ENCODE measurements at places on chromosomes 1 and 21.
A peak's percentile ranks its signal among the peaks of the same experiment; 100 is the strongest.

DNA sequence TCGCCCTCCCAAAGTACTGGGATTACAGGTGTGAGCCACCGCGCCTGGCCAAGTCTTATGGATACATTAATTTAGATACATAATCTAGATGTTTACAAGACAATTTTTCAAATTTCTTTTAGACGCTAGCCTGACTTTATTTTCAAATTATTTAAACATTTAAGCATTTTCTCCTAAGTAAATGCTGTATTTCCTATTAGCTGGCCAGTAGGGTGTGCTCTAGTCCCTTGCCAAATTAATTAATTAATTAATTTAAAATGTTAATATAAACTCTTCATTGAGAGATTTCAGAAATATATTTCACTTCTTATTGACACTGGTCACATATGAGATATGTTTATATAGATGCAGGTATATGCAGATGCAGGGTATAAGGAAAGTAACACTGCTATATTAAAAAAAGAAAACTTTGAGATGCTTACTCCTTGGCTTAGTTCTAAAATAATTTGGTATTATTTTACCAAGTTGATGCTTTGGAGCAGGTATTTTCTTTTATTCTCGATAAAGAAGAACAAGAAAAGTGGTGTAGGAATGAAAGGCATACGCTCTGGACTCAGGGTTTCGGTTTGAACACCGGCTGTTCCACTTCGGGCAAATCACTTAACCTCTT, 5.2 kb upstream of the ERRFI1 start:
- no peak for DNase-seq

DNA sequence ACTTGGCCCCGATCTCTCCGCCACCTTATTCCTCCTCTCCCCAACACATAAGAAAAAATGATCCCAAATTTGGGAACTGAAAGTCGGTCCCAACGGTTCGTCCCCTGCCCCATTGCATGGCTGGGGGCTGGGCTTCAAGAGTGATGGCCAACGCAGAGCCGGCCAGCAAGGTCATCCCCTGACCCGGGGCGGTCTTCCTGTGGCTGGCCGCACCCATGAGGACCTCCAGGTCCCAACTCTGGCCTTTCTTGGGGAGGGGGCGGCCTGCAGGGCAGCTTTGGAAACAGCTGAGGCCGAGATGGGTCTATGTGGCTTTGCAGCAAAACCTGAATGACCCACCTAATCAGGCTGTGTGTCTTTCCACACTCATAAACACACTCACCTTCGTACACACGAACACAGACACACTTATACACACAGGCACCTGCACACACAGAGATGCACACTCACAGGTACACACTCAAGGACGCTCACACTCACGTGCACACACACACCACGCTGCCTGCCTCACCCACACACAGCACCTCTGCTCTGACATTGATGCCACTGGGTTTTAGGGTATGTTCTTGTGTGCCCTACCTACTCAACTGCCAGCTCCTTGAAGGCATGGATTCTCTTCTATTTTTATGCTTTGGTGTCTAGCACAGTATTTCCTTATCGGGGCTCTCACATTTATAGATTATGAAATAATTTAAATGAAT, 562 bp downstream of the DYNLT5 start:
- DNase-seq, result no peak

DNA sequence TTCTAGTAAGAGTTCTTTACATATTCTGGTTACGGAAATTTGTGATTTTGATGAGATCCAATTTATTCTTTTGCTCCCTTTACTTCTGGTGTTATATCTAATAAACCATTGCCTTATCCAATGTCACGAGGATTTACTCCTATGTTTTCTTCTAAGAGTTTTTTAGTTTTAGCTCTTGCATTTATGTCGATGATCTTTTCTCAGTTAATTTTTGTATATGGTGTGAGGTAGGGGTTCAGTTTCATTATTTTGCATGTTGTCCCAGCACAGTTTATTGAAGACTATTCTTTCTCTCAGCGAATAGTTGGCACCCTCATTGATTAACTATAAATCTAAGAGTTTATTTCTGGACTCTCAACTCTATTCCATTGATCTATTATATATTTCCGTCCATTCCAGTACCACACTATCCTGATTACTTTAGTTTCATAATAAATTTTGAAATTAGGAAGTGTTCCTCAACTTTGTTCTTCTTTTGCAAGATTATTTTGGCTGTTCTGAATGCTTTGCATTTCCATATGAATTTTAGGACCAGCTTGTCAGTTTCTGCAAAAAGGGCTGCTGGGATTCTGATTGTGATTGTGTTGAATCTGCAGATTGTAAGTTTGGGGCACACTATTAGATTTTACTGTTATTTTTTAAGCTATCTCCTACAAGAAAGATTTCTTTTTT, 4.0 kb downstream of the KDM1A start:
- no peak for DNase-seq

DNA sequence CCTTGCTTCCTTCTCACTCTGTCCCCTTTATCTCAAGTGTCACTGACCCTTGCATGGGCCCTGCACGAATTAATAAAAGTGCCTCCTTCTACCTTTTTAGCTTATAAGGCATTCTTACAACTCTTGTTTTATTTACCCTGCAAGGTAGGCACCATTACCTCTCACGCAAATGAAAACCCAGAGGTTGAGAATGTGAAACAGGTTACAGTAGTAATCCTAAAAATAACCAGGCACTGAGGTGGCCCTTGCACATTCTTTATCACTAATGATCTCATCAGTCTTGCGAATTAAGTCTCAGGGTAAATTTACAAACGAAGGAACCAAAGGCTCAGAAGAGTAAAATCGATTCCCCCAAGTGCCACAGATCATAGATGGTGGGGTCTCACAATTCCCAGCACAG, 3.7 kb downstream of the GLIS1 start:
- DNase-seq, result no peak

- no peak for DNase-seq
Observed at GRCh38 chr1:217562229-217562878, 68.5 kb downstream of the GPATCH2 start.

GRCh38 chr1:33255347-33256220, 708 bp upstream of the ZNF362 start:
- peak; percentile 54 for DNase-seq

DNA sequence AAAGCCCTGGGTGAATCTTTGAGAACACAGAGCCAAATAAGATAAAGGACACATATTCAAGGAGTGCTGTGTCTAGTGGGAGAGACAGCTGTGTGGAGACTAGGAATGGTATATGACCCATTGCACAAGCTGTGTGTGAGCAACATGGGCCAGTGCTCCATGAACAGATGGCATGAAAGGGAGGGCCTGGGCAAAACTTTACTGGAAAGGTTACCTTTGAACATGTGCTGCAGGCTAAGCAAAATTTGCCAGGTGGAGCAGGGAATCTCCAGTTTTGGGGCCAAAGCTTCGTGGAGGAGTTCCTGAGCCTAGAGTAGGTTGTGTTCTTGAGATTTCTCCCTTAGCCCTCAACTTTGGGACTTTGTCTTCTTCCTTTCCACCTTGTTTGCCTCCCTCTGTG, 446.1 kb upstream of the PROX1 start:
- no peak for DNase-seq

GRCh38 chr1:81220614-81221071, 580.1 kb upstream of the ADGRL2 start:
- no peak for DNase-seq

GRCh38 chr1:174580801-174581200, 133.0 kb downstream of the GPR52 start:
- DNase-seq, result no peak

GRCh38 chr1:19622204-19622603, 21.9 kb upstream of the NBL1 start:
- no peak for DNase-seq

- no peak for DNase-seq
Observed at GRCh38 chr1:225534135-225534534, 106.3 kb upstream of the LBR start.

- no peak for DNase-seq
Observed at GRCh38 chr1:224759681-224760091, 143.6 kb downstream of the CNIH3 start.

DNA sequence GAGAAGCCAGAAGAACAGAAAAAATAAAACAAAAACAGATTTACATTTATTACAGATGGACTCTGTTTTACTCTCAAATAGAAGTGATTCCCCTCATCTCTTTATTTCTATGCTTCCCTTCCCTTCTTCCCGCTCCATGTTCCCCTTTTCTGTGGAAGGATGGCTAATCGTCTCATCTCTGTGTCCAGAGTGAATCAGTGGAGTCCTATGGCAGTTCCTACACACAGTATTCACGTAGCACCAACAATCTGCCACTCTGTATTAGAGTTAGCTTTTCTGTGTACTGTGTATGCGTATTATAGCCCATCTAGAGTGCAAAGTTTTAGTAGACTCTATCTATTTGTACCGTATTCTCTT, 6.8 kb upstream of the ERO1B start:
- no peak for DNase-seq

DNA sequence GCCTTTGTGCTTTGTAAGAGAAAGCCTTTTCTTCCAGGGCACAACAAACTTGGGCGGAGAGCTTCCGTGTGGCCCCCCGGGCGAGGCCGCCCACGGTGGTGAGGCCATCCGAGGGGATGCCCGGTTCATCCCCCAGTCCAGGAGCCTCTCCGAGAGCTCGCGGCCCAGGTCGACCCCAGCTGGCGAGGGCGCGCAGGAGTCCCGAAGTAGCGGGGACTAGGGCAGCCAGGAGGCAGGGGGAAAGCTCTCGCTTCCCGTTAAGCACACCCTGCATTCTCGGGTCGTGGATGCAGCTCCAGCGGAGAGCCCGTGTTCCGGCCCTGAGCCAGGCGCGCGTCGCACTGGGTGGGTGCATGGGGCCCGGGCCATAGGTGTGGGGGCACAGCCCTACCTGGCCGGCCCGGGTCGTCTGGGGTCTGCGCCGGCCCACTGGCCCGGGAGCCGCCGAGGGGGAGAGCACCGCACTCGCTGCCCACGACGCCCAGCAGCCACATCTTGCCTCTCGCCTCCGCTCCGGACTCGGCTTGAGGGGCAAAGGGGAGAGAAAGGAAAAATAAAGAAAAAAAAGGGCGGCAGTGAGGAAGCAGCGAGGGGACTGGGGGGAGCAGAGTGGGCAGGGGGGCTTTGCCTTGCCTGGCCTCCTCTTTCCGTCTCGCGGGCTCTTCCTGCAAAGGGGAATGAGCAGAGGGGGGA, 1.8 kb downstream of the RNF220 start:
- DNase-seq, result peak; percentile 4

DNA sequence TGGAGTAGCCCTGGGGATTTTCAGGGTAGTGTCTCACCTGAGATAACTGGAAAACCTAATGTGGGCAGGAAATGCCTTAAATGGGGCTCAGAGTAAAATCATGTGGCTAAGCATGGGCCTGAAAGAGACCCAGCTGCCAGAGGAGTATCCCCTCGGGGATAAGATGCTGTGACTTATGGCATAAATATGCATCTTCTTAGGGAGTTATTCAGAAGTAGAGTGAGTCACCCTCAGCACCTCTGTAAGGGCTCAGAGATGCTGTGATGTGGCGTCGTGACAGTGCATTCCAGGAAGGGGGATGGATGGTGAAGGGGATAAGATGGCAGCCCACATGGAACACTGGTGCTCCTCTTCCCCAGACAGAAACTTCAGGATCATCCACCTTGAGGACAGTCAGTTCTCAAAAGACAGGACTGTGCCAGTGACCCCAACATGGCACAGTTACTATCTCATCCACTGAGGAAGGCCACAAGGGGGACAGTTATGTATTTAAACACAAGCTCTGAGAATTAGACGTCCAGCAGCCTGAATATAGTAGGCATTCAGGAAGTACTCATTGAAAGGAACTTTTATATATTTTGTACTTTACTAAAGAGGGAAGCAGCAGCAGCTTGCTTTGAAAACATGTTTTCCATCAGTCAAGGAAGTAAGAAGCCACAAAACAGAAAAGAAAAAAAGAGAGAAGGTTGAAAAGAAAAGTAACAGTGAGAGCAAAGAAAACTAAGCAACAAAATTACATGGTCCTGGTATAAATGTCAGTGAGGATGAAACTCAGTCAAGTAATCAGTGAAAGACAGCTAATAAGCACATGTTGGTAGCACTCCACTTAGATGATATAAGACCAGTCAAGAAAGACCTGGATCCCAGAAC, 8.3 kb downstream of the IL24 start:
- DNase-seq, result peak; percentile 45

- DNase-seq, result no peak
Observed at GRCh38 chr1:180218806-180219765, 11.0 kb upstream of the LHX4 start.

GRCh38 chr1:207959141-207959825, 48.4 kb upstream of the CD34 start:
- peak; percentile 14 for DNase-seq

- DNase-seq, result no peak
Observed at GRCh38 chr1:97780884-97781283, 139.9 kb downstream of the DPYD start.

GRCh38 chr1:8814865-8815264, 2.6 kb downstream of the RERE start:
- no peak for DNase-seq

DNA sequence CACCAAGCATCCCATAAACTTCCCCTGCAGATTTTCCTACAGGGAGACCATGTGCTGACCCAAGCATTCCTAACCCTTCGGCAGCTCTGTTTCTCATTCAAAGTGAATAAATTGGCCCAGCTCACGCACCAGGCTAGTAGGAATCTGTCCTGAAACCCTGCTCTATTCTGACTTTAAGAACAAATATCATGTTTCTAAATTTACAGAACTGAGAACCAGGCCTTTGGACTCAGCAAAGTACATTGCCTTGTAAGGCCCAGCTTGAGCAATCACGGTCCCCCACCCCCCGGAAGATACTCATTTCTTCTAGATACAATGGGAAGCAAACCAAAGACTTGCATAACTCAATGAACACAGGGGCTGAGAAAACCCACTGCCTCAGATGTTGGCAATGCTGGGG, 160.1 kb upstream of the NFIA start:
- DNase-seq, result no peak

- DNase-seq, result no peak
Observed at GRCh38 chr1:87642581-87643221, 314.0 kb downstream of the LMO4 start.

DNA sequence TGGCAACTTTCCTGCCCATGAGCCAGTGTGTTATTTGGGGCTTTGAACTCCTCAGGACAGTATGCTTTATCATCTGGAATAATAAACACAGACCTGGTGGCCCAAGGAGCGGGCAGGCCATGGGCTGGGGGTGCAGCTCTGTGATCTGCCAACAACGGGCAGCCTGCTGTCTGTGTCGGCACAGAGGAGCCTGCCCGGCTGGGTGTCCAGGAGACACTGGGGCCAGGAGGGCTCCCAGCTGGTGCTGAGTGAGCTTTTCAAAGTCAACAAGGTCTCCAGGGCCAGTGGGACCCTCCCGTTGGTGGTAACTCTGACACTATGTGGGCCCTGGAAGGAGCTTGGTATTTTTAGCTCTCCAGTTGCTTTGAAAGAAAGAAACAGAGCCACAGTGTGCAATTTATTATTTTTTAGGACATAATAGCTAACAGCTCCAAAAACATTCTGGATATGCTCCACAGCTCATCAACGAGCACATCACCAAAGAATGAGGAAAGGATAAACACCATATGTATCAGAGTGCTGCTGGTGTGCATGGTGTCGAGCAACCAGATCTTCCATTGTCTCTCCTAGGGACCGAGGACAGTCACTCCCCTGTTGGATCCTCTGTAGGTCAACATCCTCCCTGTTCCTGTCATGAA, 488.7 kb upstream of the USP24 start:
- DNase-seq, result no peak

All from activated naive CD4-positive, alpha-beta T cell treated with Interleukin-2 at 50 U/mL for 16 hours (primary cell).